ENCODE measurements at places on chromosomes 6 and 20. TPM values are rescaled to one million over a fixed set of nuclear protein-coding genes. Genes with fewer than 3 reads are reported as not detected.

The PRRT1 gene
- total RNA-seq, result not detected

The PCK1 gene
- total RNA-seq, result not detected

The TRIM15 gene
- not detected for total RNA-seq

The TSHZ2 gene
- total RNA-seq, result not detected

The TXLNB gene
- total RNA-seq, result 0.21 TPM

The CCN5 gene
- total RNA-seq, result not detected

DNA sequence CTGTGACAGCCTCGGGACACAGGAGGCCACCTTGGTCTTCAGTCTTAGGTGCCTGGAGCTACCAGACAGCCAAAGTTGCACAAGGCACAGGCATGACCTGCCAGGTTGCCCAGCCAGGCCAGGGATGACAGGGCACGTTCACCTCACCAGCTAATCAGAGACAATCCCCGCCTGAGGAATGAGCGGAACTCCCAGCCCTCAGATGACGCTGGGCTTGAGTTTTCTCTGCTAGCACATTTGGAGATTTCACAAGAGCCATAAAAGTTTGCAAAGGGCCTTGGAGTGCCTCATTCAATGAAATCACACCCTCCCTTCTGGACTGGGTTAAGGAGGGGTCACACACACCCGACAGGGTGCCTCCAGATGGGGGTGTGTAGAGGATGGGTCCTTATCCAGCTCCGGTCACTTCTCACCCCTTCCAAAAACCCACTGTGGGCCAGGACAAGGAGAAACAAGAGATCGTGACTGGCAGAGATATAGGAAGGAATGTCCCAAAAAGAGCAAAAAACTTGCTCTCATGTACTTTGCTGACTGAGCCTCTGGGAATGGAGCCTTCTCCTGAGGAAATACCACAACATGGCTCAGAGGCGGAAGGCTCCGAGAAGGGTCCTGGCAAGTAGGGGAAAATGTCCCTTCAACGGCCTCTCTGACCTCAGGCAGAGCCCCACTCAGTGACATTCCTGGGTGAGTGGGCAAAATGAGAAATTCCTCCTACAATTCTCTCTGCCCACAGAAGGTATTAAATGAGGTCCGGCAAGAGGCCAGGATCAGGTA lies 121.6 kb downstream of the ISM1 start:
- DNase-seq, result no peak

- peak; percentile 47 for DNase-seq
These were observed 4.5 kb upstream of the TAF8 start for GRCh38 chr6:42045538-42046460.

GRCh38 chr6:83057705-83058321 lies 7.8 kb downstream of the UBE3D start:
- DNase-seq, result no peak

DNA sequence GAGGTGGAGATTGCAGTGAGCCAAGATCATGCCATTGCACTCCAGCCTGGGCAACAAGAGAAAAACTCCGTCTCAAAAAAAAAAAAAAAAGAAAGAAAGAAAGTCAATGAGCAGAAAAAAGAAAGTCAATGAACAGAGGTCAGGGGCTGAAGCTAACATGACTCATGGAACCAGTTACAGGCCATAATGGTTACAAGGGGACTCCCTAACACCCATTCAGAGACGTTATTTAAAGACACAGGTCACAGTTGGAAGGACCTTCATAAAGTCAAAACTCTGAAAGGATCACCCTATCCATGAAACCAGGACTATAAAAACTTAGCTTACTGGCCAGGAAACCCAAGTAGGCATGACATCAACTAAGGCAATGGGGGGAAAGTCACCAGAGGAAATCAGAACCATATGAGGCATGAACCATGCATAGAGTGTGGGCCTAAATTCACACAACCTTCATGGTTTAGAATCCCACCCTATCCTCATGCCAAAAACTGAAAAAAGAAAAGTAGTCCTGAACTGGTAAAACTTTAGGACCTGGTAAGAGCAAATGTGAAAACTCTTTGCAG lies 18.2 kb downstream of the FBXL4 start:
- DNase-seq, result no peak

- DNase-seq, result no peak
These were observed 17.6 kb downstream of the NEDD9 start for GRCh38 chr6:11214901-11215300.

GRCh38 chr20:17403461-17403860 lies 127.7 kb downstream of the BFSP1 start:
- DNase-seq, result no peak

GRCh38 chr20:19380211-19380610 lies 167.8 kb downstream of the SLC24A3 start:
- no peak for DNase-seq

DNA sequence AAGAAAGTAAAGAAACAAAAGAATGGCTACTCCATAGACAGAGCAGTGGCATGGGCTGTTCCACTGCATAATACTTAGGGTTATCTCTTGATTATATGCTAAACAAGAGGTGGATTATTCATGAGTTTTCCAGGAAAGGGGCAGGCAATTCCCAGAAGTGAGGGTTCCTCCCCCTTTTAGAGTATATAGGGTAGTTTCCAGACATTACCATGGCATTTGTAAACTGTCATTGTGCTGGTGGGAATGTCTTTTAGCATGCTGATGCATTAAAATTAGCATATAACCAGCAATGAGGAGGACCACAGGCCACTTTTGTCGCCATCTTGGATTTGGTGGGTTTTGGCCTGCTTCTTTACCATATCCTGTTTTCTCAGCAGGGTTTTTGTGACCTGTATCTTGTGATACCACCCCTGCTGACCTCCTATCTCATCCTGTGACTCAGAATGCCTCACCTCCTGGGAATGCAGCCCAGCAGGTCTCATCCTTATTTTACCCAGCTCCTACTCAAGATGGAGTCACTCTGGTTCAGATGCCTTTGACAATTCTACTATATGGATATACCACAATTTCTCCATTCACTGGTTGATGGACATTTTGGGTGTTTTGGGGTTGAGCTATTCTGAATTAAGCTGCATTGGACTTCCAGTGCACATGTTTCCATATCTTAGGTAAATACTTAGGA lies 280.6 kb downstream of the FARS2 start:
- DNase-seq, result no peak

DNA sequence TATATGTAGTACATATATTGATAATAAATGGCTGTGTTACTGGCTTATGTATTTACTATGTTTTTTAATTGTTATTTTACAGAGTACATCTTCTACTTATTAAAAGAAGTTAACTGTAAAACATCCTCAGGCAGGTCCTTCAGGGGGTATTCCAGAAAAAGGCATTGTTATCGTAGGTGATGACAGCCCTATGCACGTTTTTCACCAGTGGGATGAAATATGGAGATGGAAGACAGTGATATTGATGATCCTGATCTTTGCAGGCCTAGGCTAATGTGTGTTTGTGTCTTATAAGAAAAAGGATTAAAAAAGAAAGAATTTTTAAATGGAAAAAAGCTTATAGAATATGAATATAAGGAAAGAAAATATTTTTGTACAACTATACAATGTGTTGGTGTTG lies 7.5 kb downstream of the CD2AP start:
- no peak for DNase-seq

DNA sequence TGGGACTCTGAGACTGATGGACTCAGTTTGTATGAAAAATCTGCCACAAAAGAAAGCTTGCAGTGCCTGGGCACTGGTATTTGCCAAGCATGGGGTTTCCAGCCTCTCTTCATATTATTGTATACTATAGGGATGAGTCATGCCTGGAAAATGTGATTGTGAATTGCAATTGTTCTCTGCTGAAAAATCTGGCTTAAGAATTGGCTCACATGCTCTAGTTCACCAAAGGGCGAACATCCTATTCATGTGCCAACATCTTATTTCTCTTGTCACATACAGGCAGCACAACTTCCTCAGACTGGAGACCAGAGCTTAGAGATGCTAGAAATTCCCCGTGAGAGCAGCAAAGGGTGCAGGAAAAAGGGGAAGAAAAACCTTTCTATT lies 103.6 kb upstream of the KCNK16 start:
- DNase-seq, result peak; percentile 92

DNA sequence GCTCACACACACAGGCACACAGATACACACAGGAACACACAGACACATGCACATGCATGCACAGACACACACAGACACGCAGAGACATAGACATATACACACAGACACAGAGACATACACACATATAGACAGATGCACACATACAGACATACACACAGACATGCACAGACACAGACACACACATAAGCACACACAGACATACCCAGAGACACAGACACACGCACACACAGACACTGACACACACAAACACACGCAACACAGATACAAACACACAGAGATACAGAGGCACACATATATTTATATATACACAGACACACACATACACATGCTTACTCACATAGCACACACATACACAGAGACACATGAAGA lies 158.4 kb downstream of the LY86 start:
- no peak for DNase-seq

GRCh38 chr20:5000263-5001173 lies 792 bp downstream of the SLC23A2 start:
- no peak for DNase-seq

- DNase-seq, result no peak
These were observed 6.0 kb upstream of the PTGIS start for GRCh38 chr20:49573900-49574416.

GRCh38 chr20:17541596-17541995 lies 10.4 kb upstream of the BFSP1 start:
- DNase-seq, result no peak

- DNase-seq, result no peak
These were observed 29.3 kb upstream of the SLC23A2 start for GRCh38 chr20:5030348-5031205.
